ENCODE measurements at places on chromosomes 16 and 17. TPM values are rescaled to one million over a fixed set of nuclear protein-coding genes. Genes with fewer than 3 reads are reported as not detected.

- H3K4me1 ChIP-seq, result peaks cover 8% of the 10 kb centered on the region
- H3K4me3 ChIP-seq, result no peak overlapping the region
- H3K27me3 ChIP-seq, result no peaks in the 10 kb centered on the region
These were observed 4.0 kb upstream of the BRD7 start for GRCh38 chr16:50372611-50373344.

- no peak overlapping the region for H3K4me3 ChIP-seq
- H3K4me1 ChIP-seq, result peaks cover 23% of the 10 kb centered on the region
- H3K27ac ChIP-seq, result no peak overlapping the region
- no peaks in the 10 kb centered on the region for H3K36me3 ChIP-seq
- H3K27me3 ChIP-seq, result no peaks in the 10 kb centered on the region
These were observed 15.9 kb downstream of the EPOP start for GRCh38 chr17:38658741-38659345.

- H3K27me3 ChIP-seq, result no peaks in the 10 kb centered on the region
- DNase-seq, result no peak
- no peak overlapping the region for H3K27ac ChIP-seq
- peaks cover 4% of the 10 kb centered on the region for H3K4me1 ChIP-seq
- no peak overlapping the region for H3K4me3 ChIP-seq
These were observed 36.9 kb downstream of the UBN1 start for GRCh38 chr16:4884209-4884608.

The TENT4B gene
- total RNA-seq, result 37.6 TPM

The KIF2B gene
- 92.8 TPM for total RNA-seq

The ANKFY1 gene
- 40.9 TPM for total RNA-seq

The SPG7 gene
- total RNA-seq, result 307 TPM
